Activated gamma-delta T cell (primary cell): ENCODE measurements at places on chromosomes 2 and 18.

GRCh38 chr18:33128581-33128980, 311.9 kb downstream of the CCDC178 start:
- no peak for DNase-seq

- no peak for DNase-seq
Measured at GRCh38 chr2:110860630-110861029, 128.3 kb downstream of the ACOXL start.

GRCh38 chr18:14767474-14767873, 19.5 kb downstream of the ANKRD30B start:
- DNase-seq, result no peak

DNA sequence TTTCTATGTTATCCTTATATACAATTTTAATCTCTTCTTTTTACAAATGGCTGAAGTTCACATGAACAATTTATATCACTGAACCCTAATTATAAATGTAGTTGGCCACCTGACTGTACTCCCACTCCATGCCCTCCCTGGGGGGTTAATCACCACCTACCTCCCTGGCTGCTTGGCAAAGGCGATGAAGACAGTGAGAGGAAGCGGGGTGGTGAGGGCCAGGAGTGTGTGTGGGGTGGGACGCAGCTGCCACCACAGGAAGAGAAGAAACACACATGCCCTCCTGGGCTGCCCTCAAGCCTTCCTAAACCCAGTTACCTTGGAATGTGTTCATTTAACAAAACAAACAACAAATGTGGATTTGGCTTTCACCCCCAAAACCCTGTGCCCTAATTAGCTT, 87.0 kb upstream of the REV1 start:
- no peak for DNase-seq

DNA sequence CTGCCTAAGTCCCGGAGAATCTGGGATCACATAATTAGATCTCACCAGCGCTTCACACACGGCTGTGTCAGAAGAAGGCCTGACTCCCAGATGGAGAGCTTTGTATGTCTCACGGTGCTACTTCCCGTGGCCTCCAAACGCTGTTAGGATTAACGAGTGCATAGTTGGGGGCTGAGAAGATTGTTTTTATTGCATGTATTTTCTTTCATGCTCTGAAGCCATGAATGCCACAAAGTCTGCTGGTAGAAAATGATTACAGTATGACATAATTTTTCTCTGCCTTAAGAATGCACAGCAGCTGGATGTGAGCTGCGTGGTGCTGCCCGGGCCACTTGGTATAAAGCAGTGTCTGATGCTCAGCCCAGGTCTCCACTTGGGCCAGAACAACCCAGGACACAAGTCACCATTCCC, 166.5 kb downstream of the SEPTIN10 start:
- no peak for DNase-seq

DNA sequence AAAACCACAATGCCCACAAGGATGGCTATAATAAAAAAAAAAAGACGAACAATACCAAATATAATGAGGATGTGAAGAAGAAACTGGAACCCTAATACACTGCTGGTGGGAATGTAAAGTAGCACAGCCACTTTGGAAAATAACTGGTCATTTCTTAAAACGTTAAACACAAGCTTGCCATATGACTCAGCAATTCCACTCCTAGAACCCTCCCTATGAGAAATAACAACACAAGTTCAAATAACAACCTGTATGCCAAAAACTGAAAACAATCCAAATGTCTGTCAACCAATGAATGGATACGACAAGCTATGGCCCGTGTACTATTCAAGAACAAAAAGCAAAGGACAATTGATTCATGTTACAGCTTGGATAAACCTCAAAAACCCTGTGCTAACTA, 7.0 kb upstream of the ALPK2 start:
- DNase-seq, result no peak

- DNase-seq, result no peak
Measured at GRCh38 chr2:237806334-237806733, 7.8 kb downstream of the RBM44 start.

- no peak for DNase-seq
Measured at GRCh38 chr2:43458014-43458628, 137.7 kb downstream of the THADA start.

- peak; percentile 26 for DNase-seq
Measured at GRCh38 chr2:111121028-111121827, 514 bp downstream of the BCL2L11 start.

DNA sequence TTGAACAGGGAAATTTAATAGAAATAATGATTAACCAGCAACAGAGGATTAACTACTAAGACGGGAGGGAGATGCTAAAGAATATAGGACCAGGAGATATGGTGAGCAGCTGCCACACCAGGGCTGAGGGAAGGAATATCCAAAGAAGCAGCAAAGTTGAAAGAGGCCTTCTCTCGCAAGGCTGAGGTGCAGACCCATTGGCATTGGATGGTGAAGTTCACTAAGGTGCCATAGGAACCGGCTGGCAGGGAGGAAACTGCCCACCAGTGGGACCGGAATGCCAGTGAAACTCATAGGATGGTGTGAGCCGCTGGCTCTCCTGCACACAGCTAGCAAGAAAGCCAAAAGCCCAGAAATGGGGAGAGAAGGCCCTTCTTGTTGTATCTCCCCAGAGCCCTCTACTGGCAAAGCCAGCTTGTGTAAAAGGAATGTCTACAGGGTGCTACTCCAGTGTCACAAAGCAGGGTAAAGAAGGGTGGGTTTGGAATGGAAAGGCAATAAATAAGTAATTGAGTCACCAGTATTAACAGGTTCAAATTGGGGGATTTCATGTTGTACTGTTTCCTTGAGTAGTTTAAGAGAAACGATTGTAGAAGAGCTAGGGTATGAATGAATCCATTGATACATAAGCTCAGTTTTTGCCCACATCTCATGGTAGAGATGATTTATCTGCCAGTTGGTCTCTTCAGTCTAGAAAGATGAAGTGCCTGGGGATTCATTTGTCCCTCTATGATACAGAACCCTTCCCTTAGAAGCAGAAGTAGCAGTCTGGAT, 36.0 kb downstream of the FARP2 start:
- no peak for DNase-seq

- no peak for DNase-seq
Measured at GRCh38 chr2:88091943-88092342, 24.3 kb downstream of the SMYD1 start.

DNA sequence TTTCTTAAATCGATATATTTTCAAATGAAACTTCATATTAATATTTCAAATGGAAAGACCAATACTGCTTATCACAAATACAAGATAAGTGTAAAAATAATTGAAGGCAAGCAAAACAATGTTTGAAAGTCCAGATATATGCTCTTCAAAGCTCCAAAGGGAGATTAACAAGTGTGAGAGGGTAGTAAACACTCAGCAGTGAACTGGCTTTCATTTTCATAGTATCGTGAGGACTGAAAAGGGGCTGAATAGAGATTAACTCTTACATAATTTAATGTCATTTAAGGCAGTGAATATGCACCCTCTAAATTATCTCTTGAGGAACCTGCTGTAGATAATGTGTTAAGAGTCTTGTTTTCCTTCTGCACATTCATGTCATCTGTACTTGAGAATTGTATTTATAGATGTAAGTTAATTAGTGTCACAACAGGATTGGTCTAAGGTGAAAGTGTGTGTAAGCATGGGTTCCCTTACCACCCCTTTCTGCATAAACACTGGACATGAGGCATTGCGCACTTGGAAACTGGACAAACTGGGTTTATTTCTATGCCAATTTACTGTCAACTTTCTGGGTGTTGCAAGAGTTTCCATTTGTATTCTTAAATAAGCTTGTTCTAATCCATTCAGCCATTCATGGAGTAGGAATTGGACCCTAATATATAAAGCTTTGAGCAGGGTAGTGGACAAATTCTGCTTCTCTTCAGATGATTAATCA, 76.7 kb upstream of the SESTD1 start:
- no peak for DNase-seq

DNA sequence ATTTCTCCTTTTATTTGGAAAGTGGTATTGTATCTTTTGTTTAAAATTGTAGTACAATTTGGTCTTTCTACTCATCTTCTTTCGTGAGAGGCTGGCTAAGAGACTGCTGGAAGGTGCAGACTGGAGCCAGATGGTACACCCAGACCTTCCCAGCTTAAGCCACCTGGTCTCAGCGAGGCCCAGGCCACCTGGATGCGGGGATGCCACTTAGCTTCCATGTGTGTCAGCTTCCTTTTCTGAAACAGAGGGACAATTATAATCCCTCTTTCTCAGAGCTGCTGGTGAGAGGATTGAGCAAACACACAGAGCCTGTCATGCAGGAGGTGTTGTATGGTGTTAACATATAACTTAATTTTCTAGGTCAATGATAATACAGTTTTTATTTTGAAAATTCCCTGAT, 17.4 kb downstream of the FARP2 start:
- DNase-seq, result no peak

- DNase-seq, result no peak
Measured at GRCh38 chr2:233409286-233409991, 55.1 kb downstream of the DGKD start.

DNA sequence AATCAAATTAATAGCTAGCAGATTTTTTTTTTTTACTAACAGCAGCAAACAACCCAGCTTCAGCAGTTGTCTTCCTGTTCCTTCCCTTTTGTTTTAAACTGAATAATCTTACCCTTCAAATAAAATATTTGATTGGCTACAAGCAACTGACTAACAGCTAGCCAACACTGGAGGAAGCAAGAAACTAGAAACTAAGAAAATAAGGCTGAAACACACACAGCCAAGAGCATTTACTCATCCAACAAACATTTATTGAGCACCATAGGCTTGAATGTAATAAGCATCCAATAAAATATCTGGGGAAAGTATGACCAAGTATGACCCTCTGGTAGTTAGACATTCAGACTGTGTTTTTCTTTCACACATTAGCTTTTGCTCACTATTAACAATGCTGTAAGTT, 189.2 kb downstream of the CD226 start:
- no peak for DNase-seq

DNA sequence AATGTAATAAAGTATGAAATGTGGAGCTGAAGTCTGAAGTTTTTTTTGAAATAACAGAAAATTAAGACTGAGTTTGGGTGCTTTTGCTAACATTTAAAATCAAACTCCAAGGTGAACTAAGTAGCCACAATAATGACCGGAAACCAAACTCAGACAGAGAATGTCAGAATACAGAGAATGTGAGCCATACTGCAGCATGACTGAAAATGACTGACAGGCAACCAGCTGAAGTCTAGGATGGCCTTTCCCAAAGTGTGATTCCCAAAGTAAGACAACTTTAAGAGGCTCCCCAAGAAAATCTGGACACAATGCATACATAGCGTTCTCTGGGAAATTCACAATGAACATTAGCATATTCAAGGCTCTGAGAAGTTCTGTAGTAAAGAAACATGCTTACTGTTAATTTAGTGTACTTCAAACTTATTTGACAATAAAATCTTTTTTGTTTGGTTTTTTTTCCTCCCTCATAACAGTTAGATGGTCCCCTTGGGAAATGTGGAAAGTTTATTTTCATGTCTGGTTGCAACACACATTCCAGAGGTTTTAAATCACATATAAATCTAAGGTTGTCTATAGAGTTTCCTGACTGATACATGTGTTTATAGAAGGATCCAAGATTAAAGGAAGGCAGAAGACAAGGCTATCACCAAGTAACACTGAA, 28.6 kb downstream of the PLA2R1 start:
- DNase-seq, result no peak

GRCh38 chr18:75728621-75729020, 301.1 kb upstream of the SMIM21 start:
- DNase-seq, result no peak

GRCh38 chr18:11671156-11671555, 17.9 kb upstream of the GNAL start:
- DNase-seq, result no peak

DNA sequence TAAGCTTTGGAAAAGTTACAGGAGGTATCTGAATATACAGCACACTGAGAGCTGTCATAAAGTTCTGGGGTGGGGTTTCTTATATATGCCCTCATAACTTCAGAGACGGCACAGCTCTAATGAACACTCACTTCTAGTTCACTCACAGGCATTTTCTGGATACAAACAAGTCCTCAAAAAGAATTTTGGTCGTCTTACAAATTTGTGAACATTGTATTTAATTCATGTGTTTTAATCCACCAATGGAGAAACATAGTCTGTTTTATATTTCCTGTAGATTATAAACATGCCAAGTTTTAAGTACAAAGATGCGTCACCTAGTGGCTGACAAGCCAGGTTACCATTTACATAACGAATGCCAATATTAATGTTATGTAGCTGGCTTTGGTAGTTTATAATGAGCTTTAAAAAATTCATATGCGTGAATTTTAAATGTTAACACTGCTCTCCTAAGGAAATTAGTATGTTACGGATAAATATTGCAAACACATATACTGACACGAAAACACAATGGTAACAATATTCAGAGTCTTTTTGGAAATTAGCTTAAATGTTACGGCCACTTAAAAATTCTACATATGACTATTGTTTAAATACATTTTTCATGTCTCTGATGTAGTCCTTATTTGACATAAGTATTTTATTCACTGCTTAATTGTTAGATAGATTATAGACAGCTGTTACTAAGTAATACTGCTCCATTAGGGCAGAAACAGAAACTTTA, 2.5 kb downstream of the COL3A1 start:
- DNase-seq, result no peak

- no peak for DNase-seq
Measured at GRCh38 chr2:133653056-133653455, 84.8 kb upstream of the NCKAP5 start.

DNA sequence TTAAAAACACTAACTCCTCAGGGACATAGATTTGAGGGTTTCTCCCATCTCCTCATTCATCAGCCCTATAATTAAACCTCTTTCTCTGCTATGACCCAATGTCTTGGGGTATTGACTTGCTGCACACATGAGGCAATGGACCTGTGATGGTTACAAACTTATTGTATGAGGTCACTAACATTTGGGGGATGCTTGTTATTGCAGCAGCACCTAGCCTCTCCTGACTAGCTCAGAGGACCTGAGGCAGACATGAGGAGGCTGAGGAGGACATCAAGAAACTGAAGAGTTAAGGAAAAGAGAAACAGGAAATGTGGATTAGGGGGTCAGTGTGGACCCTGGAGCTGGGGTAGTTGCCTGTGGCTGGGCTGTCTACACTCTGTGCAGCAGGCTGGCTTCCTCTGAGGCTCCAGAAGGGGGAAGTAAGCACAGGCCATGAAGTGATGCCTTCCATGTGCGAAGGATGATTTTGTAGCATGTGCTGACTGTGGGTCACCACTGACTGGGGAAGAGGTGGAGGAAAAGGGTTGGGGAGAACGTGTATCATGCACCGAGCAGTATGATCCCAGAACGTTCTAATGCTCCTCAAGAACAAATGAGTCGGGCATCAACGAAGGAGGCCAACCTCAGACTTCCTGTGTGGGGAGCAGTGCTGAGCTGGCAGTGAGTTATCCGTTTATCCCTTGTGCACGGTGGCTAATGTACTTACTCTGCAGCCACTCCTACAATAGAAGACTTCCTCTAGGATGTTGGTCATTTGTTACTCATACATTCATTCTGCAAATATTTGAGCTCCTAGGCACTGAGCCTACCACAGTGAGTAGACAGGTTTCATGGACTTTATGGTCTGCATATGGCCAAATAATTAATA, 42.1 kb upstream of the RFX8 start:
- DNase-seq, result no peak

- DNase-seq, result no peak
Measured at GRCh38 chr2:120441744-120442471, 96.0 kb downstream of the INHBB start.

GRCh38 chr2:70124983-70125480, 37.8 kb downstream of the PCBP1 start:
- peak; percentile 40 for DNase-seq
